Kidney (tissue), 22 donors: ENCODE measurements at places on chromosomes 7 and 10. TPM values are rescaled to one million over a fixed set of nuclear protein-coding genes. Genes with fewer than 3 reads are reported as not detected.

The TFR2 gene
- 0.22 TPM for polyA plus RNA-seq

The DKK1 gene
- polyA plus RNA-seq = not detected

The DYNC1I1 gene
- 2.3 TPM for polyA plus RNA-seq

The FBXL13 gene
- polyA plus RNA-seq = 1.5 TPM

The CD36 gene
- polyA plus RNA-seq = 6.7 TPM

The PTPRZ1 gene
- polyA plus RNA-seq = 0.17 TPM

- no peak for DNase-seq
These were observed 195.7 kb upstream of the KLF6 start for GRCh38 chr10:3980660-3981059.

DNA sequence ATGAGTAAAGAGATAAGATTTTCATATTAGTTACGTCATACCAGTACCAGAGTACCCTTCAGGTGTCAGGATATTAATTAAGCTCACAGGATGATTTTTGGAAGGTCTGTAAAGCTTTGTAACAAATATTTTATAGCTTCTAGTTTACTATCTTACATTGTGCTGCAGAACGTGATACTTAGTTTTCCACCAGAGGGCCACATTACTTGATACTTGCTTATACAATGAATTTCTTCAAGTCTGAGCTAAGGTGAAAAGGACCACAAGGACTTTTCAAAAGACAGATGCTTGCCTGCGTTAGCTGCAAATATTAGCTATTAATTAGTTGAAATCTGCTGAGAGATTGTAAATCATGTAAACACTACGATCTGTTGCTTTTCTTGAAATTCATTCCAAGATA lies 12.2 kb downstream of the FOXP2 start:
- no peak for DNase-seq

GRCh38 chr10:17240616-17241015 lies 12.6 kb downstream of the VIM start:
- no peak for DNase-seq

GRCh38 chr7:22356701-22357310 lies at the start of gene RAPGEF5:
TSS of gene RAPGEF5 (minus strand) at chr7:22357154. CDS start at chr7:22357060, 94 bp downstream.
- DNase-seq = no peak

- no peak for DNase-seq
These were observed 44.7 kb upstream of the TRUB1 start for GRCh38 chr10:114893251-114893650.

DNA sequence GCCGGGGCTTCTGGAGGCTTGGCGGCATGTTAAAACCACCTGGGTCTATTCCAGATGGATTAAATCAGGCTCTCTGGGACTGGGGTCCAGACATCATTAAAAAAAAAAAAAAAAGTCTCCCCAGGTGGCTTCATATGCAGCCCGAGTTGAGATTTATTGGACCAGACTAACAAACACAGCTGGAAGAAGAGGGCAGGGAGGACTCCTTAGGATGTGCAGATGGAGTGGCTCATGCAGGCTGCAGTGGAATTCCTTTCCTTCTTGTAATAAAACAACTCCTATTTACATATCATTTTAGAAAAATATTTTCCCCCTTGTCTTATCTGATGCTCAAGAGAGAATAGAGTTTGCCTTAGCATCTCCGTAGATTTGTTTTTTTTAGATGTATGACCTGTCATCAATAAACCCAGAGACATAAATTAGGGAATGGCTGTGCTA lies 238.1 kb downstream of the CAMK1D start:
- peak; percentile 89 for DNase-seq

GRCh38 chr7:29852457-29852856 lies 46.1 kb downstream of the WIPF3 start:
- no peak for DNase-seq

- no peak for DNase-seq
These were observed 10.8 kb downstream of the COL1A2 start for GRCh38 chr7:94405506-94405905.

GRCh38 chr10:108957681-108958080 lies 965.6 kb downstream of the XPNPEP1 start:
- no peak for DNase-seq

- DNase-seq = no peak
These were observed 30.7 kb downstream of the DUSP5 start for GRCh38 chr10:110528224-110528996.

DNA sequence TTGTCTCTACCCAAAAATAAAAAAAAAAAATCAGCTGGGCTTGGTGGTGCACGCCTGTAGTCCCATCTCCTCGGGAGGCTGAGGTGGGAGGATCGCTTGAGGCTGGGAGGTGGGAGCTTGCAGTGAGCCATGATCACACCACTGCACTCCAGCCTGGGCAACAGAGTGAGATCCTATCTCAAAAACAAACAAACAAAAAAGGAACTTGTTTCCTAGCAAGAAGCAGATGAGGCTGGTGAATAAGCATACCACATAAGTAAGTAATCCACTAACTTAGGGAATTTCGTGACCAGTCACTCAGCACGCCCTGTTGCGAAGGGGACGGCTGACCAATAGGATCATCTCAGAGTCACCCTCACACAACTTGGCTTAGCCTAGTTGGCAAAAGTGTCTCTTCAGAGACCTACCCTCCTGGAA lies 64.6 kb downstream of the CUX1 start:
- DNase-seq = no peak

- DNase-seq = peak; percentile 65
These were observed 103.8 kb downstream of the ATE1 start for GRCh38 chr10:121823993-121824463.

DNA sequence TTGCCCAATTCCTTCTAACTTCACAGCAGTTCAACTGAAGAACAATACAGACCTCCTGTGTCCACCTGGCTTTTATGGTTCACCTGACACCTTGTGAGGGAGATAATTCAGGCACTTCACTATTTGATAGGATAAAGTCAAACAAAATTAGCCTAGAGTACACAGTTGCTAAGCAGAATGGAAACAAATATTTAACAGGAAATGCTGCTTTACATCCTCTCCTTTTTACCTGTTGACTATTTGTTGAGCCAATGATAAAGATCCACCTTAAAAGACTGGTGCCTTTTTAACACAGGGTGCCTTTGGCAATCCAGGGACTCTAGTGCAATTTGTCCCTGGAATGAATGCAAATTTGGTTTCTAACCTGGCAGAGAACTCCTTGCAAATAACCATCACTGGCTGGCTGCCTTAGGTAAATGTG lies 39.8 kb downstream of the ITPRID1 start:
- DNase-seq = no peak

DNA sequence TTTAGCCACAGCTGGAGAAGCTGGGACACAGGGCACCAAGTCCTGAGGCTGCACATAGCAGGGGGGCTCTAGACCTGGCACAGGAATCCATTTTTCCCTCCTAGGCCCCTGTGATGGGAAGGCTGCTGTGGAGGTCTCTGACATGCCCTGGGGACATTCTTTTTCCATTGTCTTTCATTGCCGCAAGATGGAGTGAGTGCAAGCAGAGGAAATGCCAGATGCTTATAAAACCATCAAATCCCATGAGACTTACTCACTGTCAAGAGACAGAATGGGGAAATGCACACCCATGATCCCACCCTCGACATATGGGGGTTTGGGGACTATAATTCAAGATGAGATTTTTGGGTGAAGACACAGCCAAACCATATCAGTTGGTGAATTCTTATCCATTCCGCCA lies 94.7 kb upstream of the FERD3L start:
- no peak for DNase-seq

DNA sequence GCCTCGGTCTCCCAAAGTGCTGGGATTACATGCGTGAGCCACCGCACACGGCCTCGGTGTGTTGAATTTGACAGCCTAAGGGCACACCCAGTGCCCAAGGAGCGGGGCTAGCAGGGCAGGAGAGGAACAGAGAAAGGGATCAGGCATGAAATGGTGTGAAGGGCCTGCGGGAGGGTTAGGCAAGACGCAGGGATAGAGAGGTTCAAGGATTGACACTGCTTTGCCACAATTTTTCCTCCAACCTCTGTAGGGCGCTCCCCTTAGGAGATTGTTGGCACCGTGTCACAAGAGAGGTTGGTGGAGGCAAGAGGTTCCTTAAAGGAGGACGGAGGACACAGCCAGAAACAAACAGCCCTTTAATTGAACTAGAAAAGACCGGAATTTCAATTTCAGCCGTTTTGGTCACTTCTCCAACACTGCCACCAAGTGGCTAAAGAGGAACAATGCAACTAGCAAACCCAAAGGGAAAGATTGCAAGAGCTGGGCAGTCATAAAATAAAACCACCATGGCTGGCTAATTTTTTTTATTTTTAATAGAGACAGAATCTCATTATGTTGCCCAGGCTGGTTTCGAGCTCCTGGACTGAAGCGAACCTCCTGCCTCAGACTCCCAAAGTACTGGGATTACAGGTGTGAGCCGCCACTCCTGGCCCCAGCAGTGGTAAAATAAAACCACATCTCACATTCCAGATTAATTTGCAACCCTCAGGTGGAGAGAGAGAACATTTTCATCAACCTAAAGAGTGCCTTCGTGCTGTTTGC lies 6.9 kb upstream of the CREB3L2 start:
- DNase-seq = peak; percentile 58
